Hippocampal formation (tissue), 2 donors: ENCODE measurements at places on chromosomes 2 and 18.
A peak's percentile ranks its signal among the peaks of the same experiment; 100 is the strongest.

DNA sequence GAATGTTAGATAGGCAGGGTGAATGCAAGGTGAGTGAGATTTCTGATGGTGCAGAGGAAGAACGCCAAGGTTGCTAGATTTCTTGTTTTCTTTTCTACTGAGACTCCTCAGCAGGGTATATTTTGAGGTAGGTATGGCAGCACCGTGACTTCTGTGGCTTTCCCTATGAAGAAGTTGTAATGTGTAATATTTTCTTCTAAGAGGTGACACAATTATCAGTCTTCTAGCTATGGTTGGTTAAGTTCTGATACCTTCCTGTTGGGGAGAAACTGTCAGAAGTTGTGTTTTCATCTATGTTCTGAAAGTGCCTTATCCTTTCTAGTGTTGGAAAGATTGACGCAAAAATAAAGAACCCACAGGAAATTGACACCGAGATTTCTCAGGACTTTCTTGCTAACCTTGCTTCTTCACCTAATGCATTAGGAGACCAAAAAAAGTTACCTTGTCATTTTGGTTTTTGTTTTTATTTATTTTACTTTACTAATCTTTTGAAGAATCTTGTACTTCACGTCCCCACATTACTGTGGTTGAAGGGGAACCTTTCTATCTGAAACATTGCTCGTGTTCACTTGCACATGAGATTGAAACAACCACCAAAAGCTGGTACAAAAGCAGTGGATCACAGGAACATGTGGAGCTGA is 11.9 kb downstream of the IL18R1 start:
- DNase-seq: no peak

- DNase-seq: no peak
These were observed 618.4 kb downstream of the BCL11A start for GRCh38 chr2:59935005-59935404.

DNA sequence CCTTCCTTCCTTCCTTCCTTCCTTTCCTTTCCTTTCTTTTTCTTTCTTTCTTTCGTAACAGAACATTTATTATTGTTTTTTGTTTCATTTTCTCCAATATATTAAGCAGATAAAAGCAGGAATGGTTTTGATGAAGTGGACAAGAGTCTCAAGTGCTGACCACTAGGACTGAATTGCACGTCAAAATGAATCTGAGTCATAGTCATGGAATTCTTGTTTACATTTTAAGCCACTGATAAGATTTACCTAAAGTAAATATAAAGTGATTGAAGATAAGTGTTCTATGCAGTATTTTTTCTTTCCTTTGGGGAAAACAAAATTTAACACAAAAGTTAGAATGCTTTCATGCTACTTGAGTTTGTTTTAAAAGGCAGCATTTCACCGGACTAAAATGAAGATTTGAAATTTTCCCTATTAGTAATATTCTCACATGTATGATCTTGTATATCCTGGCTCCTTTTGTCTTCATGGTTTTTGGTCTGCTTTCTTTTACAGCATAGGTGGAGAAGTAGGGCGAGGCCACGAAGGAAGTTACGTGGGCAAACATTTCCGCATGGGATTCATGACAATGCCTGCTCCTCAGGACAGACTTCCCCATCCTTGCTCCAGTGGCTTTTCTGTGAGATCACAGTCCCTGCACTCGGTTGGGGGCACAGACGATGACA is 113.5 kb downstream of the NYAP2 start:
- no peak for DNase-seq

GRCh38 chr2:181627545-181627944 is 29.4 kb downstream of the CERKL start:
- DNase-seq: no peak

DNA sequence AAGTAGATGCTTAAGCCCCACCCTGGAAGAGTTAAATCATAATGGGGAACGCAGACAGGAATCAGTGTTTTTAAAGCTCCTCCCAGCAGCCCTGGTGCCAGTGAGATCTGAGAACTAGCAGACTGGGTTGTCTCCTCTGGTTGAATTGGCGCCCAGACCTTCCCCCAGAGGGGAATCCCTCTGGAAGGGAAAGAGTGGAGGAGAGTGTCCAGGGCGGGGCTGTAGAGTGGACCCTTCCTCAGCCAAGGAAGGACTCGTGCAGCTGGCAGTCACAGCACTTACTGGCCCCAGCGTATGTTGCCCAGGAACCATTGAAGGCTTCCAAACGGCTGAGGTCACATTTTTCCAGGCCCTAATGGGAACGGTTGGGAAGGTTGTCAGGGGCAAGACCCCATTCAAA is 62.5 kb downstream of the TGOLN2 start:
- peak; percentile 15 for DNase-seq

GRCh38 chr2:194610297-194610696 is 1046.7 kb upstream of the SLC39A10 start:
- DNase-seq: no peak

- DNase-seq: no peak
These were observed 27.1 kb upstream of the ZNF516 start for GRCh38 chr18:76522122-76522503.

GRCh38 chr2:108449410-108450130 is 564 bp downstream of the GCC2 start:
- DNase-seq: no peak

DNA sequence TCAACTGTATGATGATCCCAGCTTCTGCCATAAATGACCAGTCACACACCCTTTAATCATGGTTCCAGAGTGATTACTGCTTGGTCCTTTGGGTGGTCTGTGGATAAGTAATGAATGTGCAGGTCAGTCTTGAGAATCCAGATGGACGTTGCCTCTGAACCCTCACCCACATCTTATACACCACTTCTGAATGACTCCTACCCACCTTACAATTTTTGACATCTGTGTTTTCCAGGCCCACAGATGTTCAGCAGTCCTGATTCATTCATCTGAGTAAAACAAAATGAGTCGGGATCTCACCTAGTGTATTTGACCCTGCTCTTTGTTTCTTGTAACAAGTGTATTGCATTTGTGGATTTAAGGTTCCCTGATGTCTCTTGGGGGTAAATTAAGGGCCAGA is 194.1 kb upstream of the CCDC68 start:
- DNase-seq: no peak

GRCh38 chr18:62486290-62486964 is 36.4 kb upstream of the ZCCHC2 start:
- DNase-seq: no peak

- DNase-seq: peak; percentile 35
These were observed 12.0 kb upstream of the DARS1 start for GRCh38 chr2:135997380-135997779.

- DNase-seq: no peak
These were observed 117.4 kb downstream of the NEB start for GRCh38 chr2:151616760-151617339.

- no peak for DNase-seq
These were observed 31.1 kb downstream of the ONECUT2 start for GRCh38 chr18:57466307-57466706.

GRCh38 chr2:2898744-2899143 is 478.9 kb downstream of the EIPR1 start:
- no peak for DNase-seq

DNA sequence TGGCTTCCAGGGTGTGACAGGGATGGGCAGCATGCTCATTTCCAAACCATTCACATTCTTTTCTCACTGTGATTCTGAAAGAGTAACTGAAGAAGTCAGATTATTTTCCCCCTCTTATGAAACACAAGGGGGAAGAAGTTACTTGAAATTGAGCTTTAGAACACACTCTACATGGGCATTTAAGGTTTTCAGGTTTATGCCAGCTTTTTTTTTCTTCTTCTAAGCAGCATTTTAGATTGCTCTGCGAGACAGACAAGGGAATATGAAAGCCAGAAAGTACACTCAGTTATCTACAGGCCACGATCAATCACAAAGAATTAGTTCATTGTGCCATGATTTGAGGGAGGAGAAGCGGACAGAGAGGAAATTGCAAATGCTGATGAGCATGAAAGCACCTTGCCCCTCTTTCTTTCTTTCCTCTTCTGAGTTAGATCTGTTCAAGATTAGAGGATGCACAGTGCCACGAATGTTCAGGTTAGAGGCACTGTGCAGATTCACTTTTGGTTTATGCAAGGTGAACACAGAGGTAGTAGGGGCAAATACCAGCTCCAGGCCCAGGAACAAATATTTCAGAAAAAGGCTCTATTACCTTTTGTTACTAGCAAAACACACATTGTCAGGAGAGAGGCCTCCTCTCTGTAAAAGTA is 49.2 kb downstream of the CXCR4 start:
- no peak for DNase-seq

GRCh38 chr2:43491065-43491639 is 104.7 kb downstream of the THADA start:
- no peak for DNase-seq

DNA sequence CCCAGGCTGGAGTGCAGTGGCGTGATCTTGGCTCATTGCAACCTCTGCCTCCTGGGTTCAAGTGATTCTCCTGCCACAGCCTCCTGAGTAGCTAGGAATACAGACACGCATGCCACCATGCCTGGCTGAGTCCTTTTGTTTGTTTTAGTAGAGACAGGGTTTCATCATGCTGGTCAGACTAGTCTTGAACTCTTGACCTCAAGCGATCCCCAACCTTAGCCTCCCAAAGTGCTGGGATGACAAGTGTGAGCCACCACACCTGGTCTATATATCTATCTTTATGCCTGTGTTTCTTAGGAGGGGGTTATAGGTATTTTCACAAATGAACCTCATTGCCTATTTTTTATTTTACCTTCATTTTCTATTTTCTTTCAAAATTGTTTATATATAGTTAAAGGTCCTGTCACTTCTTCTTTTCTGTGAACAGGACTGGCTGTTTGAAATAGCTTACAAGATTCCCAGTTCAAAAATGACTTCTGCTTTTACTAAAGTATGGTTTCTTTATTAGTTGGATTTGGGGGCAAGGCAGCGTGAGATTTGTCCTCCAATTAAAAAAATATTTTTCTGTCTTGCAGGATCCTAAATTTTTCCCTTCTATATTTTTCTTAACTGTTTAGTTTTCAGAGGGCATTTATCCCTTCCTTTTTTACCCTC is 16.4 kb upstream of the MARCHF7 start:
- no peak for DNase-seq

- DNase-seq: no peak
These were observed 8.6 kb downstream of the SPATS2L start for GRCh38 chr2:200314976-200315567.

GRCh38 chr2:221463241-221463896 is 108.7 kb downstream of the EPHA4 start:
- no peak for DNase-seq

GRCh38 chr18:21496277-21496835 is 104.1 kb downstream of the ESCO1 start:
- no peak for DNase-seq

DNA sequence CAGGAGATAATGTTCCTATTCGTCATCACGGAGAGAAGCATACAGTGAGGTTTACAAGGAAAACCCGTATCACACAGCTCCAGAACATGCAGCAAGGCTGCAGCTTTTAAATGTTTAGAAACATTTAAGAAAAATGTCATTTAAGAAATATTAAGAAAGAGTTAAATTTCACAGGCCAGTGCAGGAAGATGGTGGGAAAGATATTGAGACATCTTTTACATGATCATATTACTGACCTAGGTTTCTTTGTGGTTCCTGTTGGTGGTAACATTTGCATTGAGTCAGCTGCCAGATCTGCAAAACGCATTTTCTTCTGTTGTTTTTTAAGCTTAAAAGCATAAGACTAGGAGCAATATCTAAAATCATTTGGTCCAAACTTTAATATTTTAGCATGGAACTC is 44.9 kb downstream of the CPO start:
- no peak for DNase-seq

GRCh38 chr2:173854840-173855239 is 110.3 kb downstream of the SP3 start:
- DNase-seq: no peak
